Activated T-helper 17 cell treated with anti-CD3 and anti-CD28 coated beads, Interleukin-2, amount 50 U/mL, for 72 hours (primary cell): ENCODE measurements at places on chromosomes 1 and 21.

DNA sequence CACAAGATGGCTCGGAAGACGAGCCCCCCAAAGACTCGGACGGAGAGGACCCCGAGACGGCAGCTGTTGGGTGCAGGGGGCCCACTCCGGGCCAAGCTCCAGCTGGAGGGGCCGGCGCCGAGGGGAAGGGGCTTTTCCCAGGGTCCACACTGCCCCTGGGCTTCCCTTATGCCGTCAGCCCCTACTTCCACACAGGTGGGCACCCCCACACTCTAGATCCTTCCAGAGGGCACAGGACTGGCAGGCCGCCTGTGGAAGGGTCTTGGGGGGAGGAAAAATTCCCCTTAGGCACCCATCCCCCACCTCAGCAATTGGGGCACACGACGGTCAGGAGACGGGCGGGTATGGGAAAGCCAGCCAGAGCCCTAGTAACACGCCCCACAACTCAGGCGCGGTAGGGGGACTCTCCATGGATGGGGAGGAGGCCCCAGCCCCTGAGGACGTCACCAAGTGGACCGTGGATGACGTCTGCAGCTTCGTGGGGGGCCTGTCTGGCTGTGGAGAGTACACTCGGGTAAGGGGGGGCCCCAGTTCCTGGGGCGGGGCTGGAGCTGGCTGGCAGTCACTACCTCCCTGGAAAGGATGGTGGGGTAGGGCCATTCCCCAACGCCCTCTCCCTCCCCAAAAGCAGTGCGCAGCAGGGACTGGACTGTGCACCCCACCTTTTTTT lies 16.1 kb downstream of the NOC2L start:
- ATAC-seq, result no peak

- ATAC-seq, result no peak
Observed at GRCh38 chr1:30014031-30014430, 709.4 kb downstream of the MATN1 start.

DNA sequence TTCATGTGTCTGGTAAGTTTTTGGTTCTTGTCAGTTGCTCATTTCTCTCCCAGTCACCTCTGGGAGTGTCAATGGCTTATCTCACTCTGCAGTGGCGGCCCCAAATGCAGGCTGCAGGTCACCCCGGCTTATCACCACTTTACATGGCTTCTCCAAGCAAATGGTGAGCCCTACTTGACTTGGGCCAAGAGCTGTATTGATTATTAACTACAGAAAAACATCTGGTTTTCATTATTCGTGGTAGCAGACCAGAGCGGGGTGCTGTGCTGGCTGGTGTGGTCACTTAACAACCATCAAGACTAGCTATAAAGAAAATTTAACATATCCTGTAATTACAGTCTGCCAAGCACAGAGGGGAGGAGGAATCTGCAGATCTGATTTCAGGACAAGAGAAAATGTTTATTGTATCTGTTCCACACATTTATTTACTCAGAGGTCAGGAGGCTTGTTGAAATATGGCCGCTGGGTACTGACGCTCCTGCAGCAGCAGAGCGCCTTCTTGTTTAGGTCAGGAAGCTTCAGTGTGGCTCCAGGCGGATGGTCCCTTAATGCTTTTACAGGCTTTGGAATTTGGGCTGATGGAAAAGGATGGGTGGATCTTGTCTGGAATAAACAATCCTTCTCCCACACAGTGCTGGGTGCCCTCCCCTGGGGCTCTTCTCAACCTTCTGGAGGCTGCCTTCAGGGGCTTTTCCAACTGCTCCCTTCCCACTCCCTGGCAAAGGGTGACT lies 87.8 kb downstream of the HLX start:
- no peak for ATAC-seq

- ATAC-seq, result no peak
Observed at GRCh38 chr1:221740993-221741702, 741 bp downstream of the DUSP10 start.

DNA sequence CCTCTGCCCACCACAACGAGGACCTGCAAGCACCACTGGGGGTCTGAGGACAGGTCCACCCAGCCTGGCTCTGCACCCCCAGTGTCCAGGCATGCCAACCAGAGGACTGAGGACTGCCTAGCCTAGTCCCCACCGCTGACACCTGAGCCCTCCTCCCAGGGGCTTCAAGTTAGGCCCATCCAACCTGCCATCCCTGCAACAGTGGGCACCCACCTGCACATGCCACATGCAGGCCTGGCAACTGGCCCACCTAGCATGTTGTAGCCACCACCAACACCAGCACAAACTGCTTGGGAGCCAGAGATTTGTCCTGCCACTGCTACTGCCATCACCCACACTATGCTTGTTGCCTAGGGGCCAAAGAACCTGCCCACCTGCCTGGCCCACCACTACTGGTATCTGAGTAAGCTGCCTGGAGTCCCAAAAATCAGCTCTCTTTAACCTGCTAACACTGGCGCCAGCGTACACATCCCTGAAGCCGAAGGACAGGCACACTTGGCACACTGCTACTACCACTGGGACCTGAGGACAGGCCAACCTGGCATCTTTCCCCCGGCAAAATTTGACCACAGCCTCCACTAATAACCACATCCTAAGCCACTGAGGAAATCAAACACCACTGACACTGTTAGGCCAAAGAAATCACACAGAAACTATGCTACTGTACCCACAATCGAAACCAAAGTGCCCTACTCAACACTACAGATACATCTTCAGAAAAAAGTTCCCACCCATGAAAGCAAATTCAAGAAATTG lies 61.5 kb downstream of the PSMG1 start:
- ATAC-seq, result no peak

- ATAC-seq, result no peak
Observed at GRCh38 chr1:221283532-221283931, 404.3 kb downstream of the HLX start.

DNA sequence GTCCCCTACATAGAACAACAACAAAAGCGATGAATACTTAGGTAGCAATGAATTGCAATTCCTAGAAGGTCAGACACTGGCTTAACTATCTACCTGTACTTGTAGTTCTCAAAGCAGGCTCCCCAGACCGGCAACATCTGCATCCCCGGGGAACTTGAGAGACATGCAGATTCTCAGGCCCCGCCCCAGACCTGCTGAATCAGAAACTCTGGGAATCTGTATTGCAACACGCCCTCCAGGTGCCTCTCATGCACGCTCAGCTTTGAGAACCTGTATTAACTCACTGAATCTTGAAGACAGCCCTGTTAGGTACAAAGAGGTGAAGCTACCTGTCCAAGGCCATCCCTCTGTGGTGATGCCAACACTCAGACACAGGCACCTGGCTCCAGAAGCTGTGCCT lies 128.1 kb downstream of the KAZN start:
- no peak for ATAC-seq

- no peak for ATAC-seq
Observed at GRCh38 chr1:18642278-18643095, 11.8 kb downstream of the PAX7 start.

- ATAC-seq, result no peak
Observed at GRCh38 chr1:2925918-2926317, 95.3 kb upstream of the ACTRT2 start.

GRCh38 chr1:68975212-68975933 lies 478.5 kb upstream of the DEPDC1 start:
- no peak for ATAC-seq

DNA sequence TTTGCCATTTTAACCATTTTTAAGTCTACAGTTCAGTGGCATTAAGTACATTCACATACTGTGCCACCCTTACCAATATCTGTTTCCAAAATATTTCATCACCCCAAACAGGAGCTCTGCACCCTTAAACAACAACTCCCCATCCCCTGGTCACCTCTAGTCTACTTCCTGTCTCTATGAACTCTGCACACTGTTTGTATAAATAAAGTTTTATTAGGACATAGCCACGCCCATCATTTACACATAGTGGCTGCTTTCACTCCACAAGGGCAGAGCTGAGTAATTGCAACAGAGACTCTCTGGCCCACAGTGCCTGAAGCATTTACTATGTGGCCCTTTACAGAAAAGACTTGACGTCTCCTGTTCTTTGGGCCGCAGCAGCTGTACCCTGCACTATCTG lies 30.1 kb downstream of the KCNAB2 start:
- no peak for ATAC-seq
